ENCODE measurements at places on chromosomes 5 and 9. TPM values are rescaled to one million over a fixed set of nuclear protein-coding genes. Genes with fewer than 3 reads are reported as not detected.

- no peak overlapping the region for H3K27ac ChIP-seq
- peaks cover 6% of the 10 kb centered on the region for H3K4me1 ChIP-seq
- H3K27me3 ChIP-seq: no peaks in the 10 kb centered on the region
- no peaks in the 10 kb centered on the region for H3K36me3 ChIP-seq
Observed at GRCh38 chr5:55456216-55456895, 78.4 kb downstream of the PLPP1 start.

DNA sequence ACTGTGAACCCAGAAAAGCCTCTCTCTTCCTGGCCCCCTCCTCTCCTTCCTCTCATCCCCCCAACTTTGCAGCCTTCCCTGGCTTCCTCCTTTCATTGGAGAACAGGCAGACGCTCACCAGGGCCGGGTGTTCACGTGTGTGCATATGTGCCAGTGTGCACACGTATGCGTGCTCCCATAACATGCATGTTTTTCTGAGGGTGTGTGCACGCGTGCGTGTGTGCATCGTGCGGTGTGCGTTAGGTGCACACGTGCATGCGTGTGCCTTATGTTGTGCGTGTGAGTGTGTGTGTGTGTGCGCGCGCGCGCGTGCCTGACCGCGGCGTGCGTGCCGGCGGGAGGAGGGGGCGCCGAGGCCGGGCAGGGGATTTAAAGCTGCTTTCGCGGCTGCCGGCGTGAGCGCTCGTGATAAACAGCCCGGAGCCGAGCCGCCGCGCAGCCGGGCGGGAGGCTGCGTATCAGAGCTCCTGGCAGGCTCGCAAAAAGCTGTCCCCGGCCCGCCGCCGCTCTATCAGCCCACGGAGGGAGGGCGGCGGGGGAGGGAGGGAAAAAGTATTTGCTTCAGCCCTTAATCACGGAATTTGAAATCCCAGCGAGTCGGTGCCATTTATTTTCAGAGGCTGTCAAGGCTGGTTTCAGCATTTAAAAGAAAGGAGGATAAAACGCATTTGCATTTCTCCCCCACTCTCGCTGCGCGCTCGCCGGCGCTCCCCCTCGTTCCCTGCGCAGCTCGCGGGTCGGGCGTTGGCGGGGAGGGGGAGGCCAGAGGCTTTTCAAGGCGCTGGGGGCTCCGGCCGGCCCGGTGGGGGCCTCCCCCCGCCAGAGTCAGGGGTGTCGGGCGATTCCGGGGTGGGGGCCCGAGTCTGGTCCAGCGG is 183.9 kb downstream of the C9orf50 start:
- H3K27me3 ChIP-seq: no peaks in the 10 kb centered on the region
- H3K27ac ChIP-seq: peak overlapping the region; percentile 79
- peak overlapping the region; percentile 8 for H3K4me3 ChIP-seq
- no peaks in the 10 kb centered on the region for H3K36me3 ChIP-seq

DNA sequence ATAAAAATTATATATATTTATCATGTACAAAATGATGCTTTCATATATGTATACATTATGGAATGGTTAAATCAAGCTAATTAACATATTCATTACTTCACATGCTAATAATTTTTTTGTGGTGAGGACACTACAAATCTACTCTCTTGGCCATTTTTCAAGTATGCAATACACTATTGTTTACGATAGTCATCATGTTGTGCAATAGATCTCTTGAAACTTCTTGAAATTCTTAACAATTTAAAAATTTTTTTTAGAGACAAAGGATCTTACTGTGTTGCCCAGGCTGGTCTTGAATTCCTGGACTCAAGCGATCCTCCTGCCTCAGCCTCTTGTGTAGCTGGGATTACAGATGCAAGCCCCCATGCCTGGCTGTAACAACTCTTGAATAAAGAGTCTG is 45.2 kb upstream of the SHOC1 start:
- peak overlapping the region; percentile 50 for H3K27ac ChIP-seq
- H3K27me3 ChIP-seq: no peaks in the 10 kb centered on the region
- no peak overlapping the region for H3K4me3 ChIP-seq
- DNase-seq: no peak
- no peaks in the 10 kb centered on the region for H3K36me3 ChIP-seq

DNA sequence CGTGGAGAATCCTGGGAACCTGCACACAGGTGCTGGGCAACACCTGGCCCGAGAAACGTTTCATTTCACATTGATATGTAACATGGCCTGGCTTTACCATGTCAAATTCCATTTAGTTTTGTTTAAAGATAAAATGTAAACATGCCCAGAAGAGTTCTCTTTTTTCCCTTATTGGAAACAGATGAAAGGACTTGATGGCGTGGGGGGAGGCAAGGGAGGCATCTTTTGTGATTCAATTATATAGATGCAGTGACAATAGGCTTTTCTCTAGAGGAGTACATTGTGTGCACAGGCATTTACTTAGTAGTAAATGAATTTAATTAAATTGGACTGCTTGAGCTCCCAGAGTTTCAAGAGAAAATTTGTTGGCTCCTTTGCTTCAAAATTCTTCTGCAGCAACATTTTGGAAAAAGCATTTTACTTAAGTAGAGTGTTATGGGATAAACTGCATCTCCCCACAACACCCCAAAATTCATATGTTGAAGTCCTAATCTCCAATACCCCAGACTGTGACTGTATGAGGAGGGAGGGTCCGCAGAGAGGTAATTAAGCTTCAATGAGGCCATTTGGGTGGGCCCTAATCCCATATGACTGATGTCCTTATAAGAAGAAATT is 254.3 kb upstream of the NFIL3 start:
- no peak overlapping the region for H3K4me3 ChIP-seq
- no peak overlapping the region for H3K27ac ChIP-seq
- H3K4me1 ChIP-seq: peaks cover 4% of the 10 kb centered on the region
- H3K27me3 ChIP-seq: no peaks in the 10 kb centered on the region

Gene SELENOP
- 97.9 TPM for total RNA-seq

Gene CATSPER3
- total RNA-seq: 0.52 TPM

- no peak overlapping the region for H3K4me3 ChIP-seq
- H3K27me3 ChIP-seq: no peaks in the 10 kb centered on the region
- DNase-seq: no peak
- no peaks in the 10 kb centered on the region for H3K36me3 ChIP-seq
- H3K4me1 ChIP-seq: no peaks in the 10 kb centered on the region
Observed at GRCh38 chr9:12305211-12305610, 388.0 kb upstream of the TYRP1 start.

DNA sequence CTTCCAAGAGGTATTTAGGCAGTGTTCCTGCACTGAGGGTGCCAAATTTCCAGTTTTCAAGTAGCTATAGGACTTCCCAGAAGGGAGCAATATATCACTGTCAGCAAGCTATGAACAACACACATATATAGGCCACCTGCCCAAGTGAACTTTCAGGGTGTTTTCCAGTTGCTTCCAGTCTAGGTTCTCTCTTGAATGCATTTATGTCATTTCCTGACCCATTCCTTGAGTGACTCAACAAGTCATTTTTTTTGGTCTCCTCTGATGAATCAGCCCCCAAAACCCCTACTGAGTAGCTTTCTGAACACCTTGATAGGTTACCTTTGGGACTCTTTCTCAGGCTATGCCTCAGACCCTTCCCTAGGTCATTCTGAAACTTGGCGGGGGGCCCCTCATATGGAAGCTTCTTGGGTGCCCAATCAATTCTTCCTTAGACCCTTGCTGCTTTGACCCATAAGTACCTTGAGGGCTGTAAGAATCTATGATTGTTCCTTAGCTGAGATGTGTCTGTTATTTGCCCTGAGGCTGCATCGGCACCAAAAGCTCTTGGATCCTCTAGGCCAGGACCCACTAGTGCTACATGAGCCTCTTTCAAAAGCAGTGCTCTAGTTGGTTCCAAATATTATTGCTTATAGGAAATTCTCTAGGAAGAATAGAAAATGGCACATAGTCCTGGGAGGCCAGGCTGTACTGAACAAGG is 12.4 kb downstream of the DNAJB5 start:
- H3K27ac ChIP-seq: no peak overlapping the region
- H3K4me1 ChIP-seq: no peaks in the 10 kb centered on the region
- H3K36me3 ChIP-seq: no peaks in the 10 kb centered on the region
- no peak for DNase-seq

- no peaks in the 10 kb centered on the region for H3K27me3 ChIP-seq
- DNase-seq: no peak
- no peaks in the 10 kb centered on the region for H3K4me1 ChIP-seq
Observed at GRCh38 chr5:66238435-66238834, 94.3 kb downstream of the SREK1 start.

- no peaks in the 10 kb centered on the region for H3K36me3 ChIP-seq
- H3K27ac ChIP-seq: no peak overlapping the region
- no peak for DNase-seq
Observed at GRCh38 chr9:98306384-98307145, 51.1 kb upstream of the TBC1D2 start.

DNA sequence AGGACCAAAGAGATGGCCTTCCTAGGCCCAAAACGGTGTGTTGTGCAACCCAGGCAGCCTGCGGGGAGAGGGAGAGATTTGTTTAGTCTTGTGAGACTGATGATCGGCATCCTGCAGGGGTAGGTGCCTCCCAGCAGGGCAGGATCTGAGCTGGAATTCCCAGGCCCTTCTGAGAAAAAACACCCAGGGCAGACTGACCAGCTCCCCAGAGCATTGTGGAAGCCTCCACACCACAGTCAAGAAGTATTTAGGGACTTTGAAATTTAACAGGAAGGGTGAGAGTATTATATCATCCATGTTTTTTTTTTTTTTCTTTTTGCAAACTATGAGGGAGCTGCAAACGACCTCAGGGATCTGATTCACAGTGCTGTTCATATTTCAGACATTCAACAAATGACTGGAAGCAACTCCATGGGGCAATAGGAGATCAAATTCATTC is 104.5 kb upstream of the LHFPL2 start:
- no peaks in the 10 kb centered on the region for H3K4me1 ChIP-seq
- no peaks in the 10 kb centered on the region for H3K36me3 ChIP-seq

DNA sequence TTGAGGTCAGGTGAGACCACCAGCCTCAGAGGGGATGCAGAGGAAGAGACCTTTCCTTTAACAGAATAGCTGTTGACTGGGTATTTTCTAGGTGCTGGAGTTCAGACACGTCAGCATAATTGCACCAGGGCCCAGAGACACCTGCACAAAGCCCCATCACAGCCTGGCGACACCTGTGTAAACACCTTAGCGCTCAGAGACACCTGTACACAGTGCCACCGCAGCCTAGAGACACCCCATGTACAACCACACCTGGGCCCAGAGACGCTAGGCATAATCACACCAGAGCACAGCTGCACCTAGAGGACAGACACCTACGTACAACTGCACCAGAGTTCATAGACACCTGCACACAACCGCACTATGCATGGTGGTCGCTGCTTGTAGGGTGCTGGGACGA is 1.0 kb downstream of the TRIP13 start:
- no peak for DNase-seq
- H3K27me3 ChIP-seq: no peaks in the 10 kb centered on the region
- peaks cover 6% of the 10 kb centered on the region for H3K36me3 ChIP-seq
- no peak overlapping the region for H3K27ac ChIP-seq
- peaks cover 17% of the 10 kb centered on the region for H3K4me1 ChIP-seq
- no peak overlapping the region for H3K4me3 ChIP-seq

Gene DRD1
- total RNA-seq: not detected

- H3K36me3 ChIP-seq: no peaks in the 10 kb centered on the region
- no peak for DNase-seq
- H3K27me3 ChIP-seq: no peaks in the 10 kb centered on the region
- no peak overlapping the region for H3K27ac ChIP-seq
Observed at GRCh38 chr9:95189251-95190098, 128.0 kb downstream of the FANCC start.

Gene PCDH1
- 31.3 TPM for total RNA-seq
